ENCODE measurements at places on chromosomes 11 and 22. TPM values are rescaled to one million over a fixed set of nuclear protein-coding genes. Genes with fewer than 3 reads are reported as not detected.

CKAP5 gene
- total RNA-seq = 65.8 TPM

ANO5 gene
- 1.2 TPM for total RNA-seq

CPT1A gene
- total RNA-seq = 30.6 TPM

NTM gene
- total RNA-seq = not detected

DLG2 gene
- 0.20 TPM for total RNA-seq

PKP3 gene
- total RNA-seq = 36.4 TPM

PRDM11 gene
- 9.6 TPM for total RNA-seq

OR10D3 gene
- not detected for total RNA-seq

OR51B4 gene
- total RNA-seq = not detected

DSCAML1 gene
- 0.23 TPM for total RNA-seq

GANAB gene
- total RNA-seq = 293 TPM

MMP27 gene
- not detected for total RNA-seq

SLC5A12 gene
- total RNA-seq = not detected

GTF2H1 gene
- 38.6 TPM for total RNA-seq

C1QTNF5 gene
- not detected for total RNA-seq

POU2AF3 gene
- total RNA-seq = 1.2 TPM

C1QTNF4 gene
- total RNA-seq = not detected

FAM227A gene
- 0.80 TPM for total RNA-seq

METTL15 gene
- 8.0 TPM for total RNA-seq

FGF3 gene
- not detected for total RNA-seq

C11orf52 gene
- total RNA-seq = not detected

NEFH gene
- total RNA-seq = not detected

TTC28 gene
- 2.6 TPM for total RNA-seq

LARGE2 gene
- total RNA-seq = 3.1 TPM

GLB1L2 gene
- 2.3 TPM for total RNA-seq

DPAGT1 gene
- total RNA-seq = 37.5 TPM

FOLR1 gene
- total RNA-seq = not detected

CASP5 gene
- total RNA-seq = not detected

GDPD4 gene
- not detected for total RNA-seq

GGT5 gene
- total RNA-seq = 3.7 TPM

ANKK1 gene
- not detected for total RNA-seq

GLYATL2 gene
- total RNA-seq = not detected

VPS37C gene
- total RNA-seq = 19.2 TPM

SYT7 gene
- total RNA-seq = 1.2 TPM

C11orf42 gene
- total RNA-seq = not detected

HARBI1 gene
- 5.3 TPM for total RNA-seq

MS4A6E gene
- total RNA-seq = not detected

OR5B2 gene
- total RNA-seq = not detected

MS4A7 gene
- not detected for total RNA-seq

ST14 gene
- total RNA-seq = 0.18 TPM

FAT3 gene
- total RNA-seq = 0.27 TPM

NFAM1 gene
- 0.02 TPM for total RNA-seq

MIF gene
- 979 TPM for total RNA-seq

NOX4 gene
- total RNA-seq = not detected

Data from A549 treated with ZK216348 at 1 μM for 4 hours (cell line).